ENCODE measurements at places on chromosomes 4 and X.

GRCh38 chrX:23727206-23727605 lies 15.9 kb downstream of the ACOT9 start:
- DNase-seq, result no peak

DNA sequence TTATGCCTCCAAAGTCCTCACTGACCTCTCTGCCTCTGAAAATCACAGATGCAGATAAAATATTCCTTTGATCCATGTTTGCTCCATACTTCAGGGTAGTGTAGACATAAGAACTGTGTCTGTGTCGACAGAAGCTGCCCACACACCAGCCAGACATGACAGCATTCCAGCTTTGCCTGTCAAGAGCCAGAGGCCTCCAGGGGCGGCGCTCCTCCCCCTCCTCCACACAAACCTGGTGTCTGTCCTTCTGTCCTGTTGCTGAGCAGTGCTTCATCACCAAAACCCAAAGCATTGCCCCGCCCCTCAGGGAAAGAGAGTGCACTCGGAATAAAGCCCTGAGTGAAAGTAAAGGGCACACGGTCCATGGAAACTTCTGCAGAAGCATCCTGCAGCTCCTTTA lies 379.4 kb downstream of the FBXW7 start:
- DNase-seq, result no peak

DNA sequence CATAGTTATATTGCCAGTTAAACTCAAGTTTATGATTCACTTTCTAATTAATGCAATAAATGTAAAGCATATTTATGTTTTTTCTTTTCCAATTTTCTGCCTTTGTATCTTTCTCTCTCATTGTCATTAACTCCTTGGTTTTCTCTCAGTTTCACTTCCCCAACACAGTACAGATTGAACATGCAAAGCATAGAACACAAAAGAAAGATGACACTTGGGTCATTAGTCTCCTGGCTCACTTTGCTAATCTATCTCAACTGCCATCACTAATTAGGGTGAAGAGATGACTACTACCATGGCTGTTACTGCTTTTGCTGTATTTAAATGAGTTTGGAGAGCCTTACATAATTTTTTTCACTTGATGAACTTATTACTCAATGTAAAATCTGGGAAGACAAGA lies 12.3 kb upstream of the NAA11 start:
- no peak for DNase-seq

GRCh38 chr4:153067376-153067775 lies 131.3 kb downstream of the FHDC1 start:
- peak; percentile 4 for DNase-seq

GRCh38 chr4:87270144-87270543 lies 49.7 kb upstream of the KLHL8 start:
- DNase-seq, result peak; percentile 4

DNA sequence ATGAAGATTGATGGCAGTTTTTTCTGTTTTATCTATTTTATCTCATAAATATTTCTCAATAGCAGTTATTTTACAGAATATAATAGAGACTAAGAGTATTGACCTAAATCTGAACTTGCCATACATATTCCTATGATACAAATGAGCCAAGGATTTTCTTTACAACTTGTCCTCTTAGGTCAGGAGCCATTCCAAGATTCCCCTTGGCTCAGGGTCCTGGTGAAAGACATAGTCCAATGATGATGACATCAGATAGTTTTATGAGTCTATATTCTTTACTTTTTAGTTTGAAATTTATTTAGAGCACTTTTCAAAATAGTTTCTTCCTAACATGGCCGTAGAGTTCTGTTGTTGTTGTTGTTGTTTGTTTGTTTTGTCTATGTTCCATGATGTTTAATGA lies 869.1 kb upstream of the GRID2 start:
- no peak for DNase-seq

- no peak for DNase-seq
Measured at GRCh38 chr4:163582703-163583102, 88.2 kb downstream of the TMA16 start.

- DNase-seq, result no peak
Measured at GRCh38 chr4:120893314-120893713, 29.2 kb downstream of the PRDM5 start.

DNA sequence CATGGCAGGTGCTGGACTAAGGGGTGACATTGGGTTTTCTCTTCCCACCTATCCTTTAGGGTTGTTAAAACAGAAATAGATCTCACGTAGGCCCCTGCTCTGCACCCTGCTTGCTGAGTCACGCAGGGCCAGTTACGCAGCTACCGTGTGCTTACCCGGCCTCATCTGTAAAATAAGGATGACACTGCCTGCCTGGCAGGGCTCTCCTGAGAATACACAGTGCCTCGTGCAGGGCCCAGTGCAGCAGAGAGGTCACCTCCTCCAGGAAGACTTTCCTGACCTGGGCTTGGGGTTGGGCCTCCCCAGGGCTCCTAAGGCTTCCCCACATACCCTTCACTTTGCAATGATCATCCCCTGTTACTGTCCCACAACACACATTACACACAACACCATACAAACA lies 33.6 kb upstream of the JAKMIP1 start:
- no peak for DNase-seq

GRCh38 chrX:28609917-28610613 lies 22.8 kb downstream of the IL1RAPL1 start:
- DNase-seq, result no peak

DNA sequence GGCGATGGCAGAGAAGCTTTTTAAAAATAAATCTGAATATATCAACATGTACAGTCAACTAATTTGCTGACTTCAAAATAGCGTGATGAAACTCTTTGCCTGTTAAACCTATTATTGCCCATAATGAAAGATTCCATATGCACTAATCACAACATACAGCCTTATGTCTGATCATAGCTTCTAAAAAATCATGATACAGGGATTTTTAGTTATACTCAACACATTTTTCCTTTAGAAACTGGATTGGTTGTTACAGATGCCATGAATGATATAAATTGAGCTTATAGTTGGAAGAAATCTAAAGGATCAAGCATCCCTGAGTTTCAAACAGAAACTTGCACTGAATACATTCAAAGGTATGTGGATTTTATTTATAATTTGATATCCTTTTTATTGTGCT lies at the start of gene AMELX:
Gene AMELX, plus strand, starts transcription at position 301 of the 400 bp plus-strand sequence. CDS start 1,376 bp downstream, outside the sequence.
- DNase-seq, result no peak

GRCh38 chr4:101019941-101020401 lies 327.4 kb downstream of the PPP3CA start:
- DNase-seq, result no peak

DNA sequence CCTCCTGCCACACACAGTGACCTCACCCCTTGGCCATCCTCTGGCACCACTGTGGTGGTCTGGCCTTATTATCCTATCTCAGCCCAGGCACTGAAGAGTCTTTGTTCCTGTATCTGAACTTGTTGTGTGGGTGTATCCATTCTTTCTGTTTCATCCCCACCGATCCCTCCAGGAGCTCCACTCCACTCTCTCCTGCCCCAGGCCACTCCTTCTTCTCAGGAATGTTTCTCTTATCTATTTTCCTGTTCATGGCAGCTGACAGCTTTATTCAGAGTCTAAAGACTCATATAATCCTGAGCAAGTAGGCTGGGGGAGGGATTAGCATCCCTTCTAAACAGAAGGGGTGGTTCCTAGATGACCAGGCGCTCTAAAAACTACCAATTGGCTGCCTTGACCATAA lies 150.0 kb downstream of the ANAPC10 start:
- DNase-seq, result no peak

- DNase-seq, result no peak
Measured at GRCh38 chr4:7429601-7430078, 5.1 kb downstream of the PSAPL1 start.

DNA sequence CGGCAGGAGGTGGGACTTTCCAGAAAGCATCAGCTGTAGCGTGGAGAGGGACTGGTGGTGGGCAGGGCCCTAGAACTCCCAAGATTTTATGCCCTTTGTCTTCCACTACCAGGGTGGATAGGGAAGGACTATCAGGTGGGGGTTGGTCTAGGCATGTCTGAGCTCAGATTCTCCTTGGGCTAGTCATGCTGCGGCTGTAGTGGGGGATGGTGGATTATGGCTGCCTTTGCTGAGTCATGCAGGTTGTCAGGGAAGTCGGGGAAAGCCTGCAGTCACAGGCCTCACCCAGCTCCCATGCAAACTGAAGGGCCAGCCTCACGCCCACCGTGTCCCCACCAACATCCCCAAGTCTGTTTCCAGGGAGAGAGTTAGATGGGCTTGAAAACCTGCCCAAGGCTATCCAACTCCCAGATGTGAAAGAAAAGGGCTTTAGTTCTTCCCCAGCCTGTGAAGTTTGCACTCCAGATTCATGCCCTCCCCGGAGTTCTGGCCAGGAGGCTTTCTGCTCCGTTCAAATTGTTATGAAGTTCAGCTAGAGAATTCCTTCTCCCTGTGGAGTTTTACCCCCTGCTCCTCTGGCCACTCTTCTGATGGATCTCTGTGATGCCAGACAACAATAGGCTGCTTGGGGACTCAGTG lies 13.4 kb upstream of the MEPE start:
- no peak for DNase-seq

- no peak for DNase-seq
Measured at GRCh38 chrX:46649421-46650260, 76.1 kb downstream of the CHST7 start.

GRCh38 chr4:93029769-93030168 lies 726.0 kb downstream of the GRID2 start:
- DNase-seq, result no peak

DNA sequence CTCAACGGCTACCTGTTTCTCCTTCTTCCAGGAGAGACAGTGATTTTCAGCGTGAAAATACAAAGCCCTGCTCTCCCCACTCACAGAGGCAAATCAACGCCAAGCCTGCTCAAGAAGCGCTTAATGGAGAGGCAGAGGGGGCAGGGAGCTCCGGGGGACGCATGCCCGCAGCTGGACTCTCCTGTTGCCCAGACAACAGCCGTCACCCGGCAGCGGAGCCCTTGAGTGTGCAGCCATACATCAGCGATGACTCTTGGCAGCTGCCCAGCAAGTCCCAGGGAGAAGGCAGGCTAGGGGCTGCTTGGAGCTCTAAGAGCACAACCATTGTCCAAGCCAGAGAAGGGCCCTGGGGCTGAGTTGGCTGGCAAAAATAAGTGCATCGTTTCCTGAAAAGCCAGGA lies 71.0 kb upstream of the AFAP1 start:
- DNase-seq, result no peak

DNA sequence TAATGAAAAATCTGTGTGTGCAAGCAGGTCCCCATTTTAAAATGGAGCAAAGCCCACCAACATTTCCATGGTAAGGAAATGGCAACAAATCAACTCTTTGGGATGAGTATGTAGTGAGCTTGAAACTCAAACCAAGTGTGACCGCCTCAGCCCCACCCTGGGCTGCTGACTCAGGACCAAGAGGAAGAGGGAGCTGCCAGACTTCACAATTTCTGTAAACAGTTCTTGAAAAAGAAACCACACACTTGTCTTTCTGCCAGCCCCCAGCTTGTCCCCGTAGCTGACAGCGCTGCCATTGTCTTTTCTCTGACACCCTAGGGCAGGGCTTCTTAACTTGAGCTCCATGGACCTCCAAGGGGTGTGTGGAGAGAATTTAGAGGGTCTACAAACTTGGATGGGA lies 10.3 kb downstream of the RTL5 start:
- DNase-seq, result peak; percentile 33

- DNase-seq, result no peak
Measured at GRCh38 chrX:9878146-9878820, 88.9 kb upstream of the CLDN34 start.

DNA sequence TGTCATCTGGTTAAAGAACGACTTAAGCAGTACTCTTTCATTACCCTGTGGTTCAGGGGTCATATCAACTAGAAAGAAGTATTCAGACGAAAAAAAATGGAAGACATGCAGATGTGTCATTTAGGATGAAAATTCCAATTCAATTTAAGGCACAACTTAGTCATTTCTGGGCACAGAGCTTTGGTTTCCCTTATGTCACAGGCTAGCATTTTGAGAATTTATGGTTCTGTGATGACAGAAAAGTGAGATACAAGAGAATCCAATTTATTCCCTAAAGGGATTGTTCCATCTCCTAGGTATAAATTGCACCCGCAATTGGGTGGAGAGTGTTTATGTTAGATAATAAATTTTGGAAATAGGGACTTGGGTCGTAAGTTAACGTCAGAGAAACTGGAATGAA lies 306.6 kb downstream of the STK32B start:
- DNase-seq, result no peak

Data from AG04449 (cell line).